ENCODE measurements at places on chromosomes 11 and 22. TPM values are rescaled to one million over a fixed set of nuclear protein-coding genes. Genes with fewer than 3 reads are reported as not detected.

The ARFGAP2 gene
- polyA plus RNA-seq, result 49.7 TPM

The FOLH1 gene
- polyA plus RNA-seq, result not detected

The MMP8 gene
- polyA plus RNA-seq, result 0.51 TPM

The FXYD6 gene
- 54.0 TPM for polyA plus RNA-seq

The MS4A4E gene
- 0.18 TPM for polyA plus RNA-seq

The PTPRJ gene
- polyA plus RNA-seq, result 1.5 TPM

The HEPN1 gene
- not detected for polyA plus RNA-seq

The OR8D4 gene
- polyA plus RNA-seq, result not detected

The GLYAT gene
- not detected for polyA plus RNA-seq
